ENCODE measurements at places on chromosomes 12 and 14. TPM values are rescaled to one million over a fixed set of nuclear protein-coding genes. Genes with fewer than 3 reads are reported as not detected.

GRCh38 chr14:43729143-43729542 is 777.9 kb downstream of the FSCB start:
- DNase-seq = no peak

- DNase-seq = no peak
These were observed 199.6 kb upstream of the CNOT2 start for GRCh38 chr12:70043490-70044138.

- DNase-seq = no peak
These were observed 99.1 kb upstream of the TMTC1 start for GRCh38 chr12:29882846-29883245.

DNA sequence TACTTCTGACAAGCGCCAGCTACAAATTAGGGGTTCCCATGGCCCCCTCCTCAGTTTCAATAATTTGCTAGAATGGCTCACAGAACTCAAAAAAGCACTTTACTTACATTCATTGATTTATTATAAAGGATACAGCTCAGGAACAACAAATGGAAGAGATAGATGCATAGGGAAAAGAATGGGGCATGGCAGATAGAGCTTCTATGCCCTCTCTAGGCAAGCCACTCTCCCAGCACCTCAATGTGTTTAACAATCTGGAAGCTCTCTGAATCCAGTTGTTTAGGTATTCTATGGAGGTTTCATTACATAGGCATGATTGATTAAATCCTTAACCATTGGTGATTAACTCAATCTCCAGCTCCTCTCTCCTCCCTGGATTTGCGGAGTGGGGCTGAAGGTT is 184.5 kb upstream of the DAAM1 start:
- no peak for DNase-seq

- DNase-seq = peak; percentile 95
These were observed at the start of gene LRP1 for GRCh38 chr12:57127726-57128518. Gene LRP1 (plus strand): TSS chr12:57128483. CDS start chr12:57128965, 482 bp downstream.

DNA sequence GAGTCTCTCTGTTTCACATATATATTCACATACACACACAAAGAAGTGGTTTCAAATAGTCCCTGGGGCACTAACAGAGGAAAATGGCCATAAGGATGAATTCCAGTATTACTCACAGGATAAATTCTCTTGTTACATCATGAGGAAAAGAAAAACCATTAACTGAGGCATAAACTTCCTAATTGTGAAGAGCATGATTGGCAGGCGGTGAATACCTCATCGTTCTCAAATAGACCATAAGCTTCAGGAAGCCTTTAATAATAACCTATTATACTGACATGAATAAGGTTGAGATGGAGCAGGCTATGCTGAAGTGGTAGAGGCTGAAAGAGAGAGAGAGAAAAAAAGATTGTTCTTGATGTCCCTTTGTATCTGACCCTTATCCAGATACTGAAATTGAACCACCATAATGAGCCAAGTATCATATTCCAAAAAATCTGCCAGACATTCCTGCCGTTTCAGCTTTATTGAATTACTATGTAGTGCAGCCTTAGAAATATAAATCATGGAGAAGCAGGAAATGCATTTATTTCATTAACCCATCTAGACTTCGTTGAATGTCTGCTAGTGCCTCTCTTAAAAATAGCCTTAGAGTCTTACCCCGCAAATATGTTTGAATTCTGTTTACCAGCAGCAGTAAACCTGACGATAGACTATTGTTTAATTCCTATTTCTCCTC is 86.8 kb downstream of the NUAK1 start:
- no peak for DNase-seq

DNA sequence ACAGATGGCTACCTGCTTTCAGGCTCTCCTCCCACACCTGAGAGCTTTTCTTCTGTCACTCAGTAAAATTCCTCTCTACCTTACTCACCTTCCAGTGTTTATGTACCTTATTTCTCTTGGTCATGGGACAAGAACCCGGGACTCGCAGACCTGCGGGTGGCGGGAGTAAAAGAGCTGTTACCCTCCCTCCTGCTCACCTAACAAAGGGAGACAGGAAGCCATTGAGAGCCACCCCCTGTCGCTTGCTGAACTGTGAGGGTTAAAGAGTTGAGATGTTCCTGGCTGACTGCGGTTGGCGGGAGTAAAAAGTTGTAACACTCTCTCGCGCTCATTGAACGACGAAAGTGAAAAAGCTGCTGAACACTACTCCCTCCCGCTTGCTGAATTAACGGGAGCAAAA is 1935.1 kb upstream of the FLRT2 start:
- no peak for DNase-seq

GRCh38 chr14:76491172-76491930 is 115.4 kb downstream of the ESRRB start:
- DNase-seq = no peak

FAM222A gene
- 4.7 TPM for total RNA-seq

SOAT2 gene
- 1.2 TPM for total RNA-seq

SSPN gene
- 119 TPM for total RNA-seq

P2RX2 gene
- not detected for total RNA-seq
